ENCODE measurements at places on chromosomes 6 and 20. TPM values are rescaled to one million over a fixed set of nuclear protein-coding genes. Genes with fewer than 3 reads are reported as not detected.

GRCh38 chr6:139628270-139628669 is 253.8 kb upstream of the CITED2 start:
- no peak for DNase-seq

- no peak for DNase-seq
Measured at GRCh38 chr6:116019428-116019827, 41.3 kb downstream of the FRK start.

The CPXM1 gene
- total RNA-seq, result 0.71 TPM

The TMEM217 gene
- total RNA-seq, result 6.6 TPM

- DNase-seq, result no peak
Measured at GRCh38 chr20:17128206-17128605, 98.6 kb upstream of the PCSK2 start.

The ELOVL5 gene
- total RNA-seq, result 124 TPM

DNA sequence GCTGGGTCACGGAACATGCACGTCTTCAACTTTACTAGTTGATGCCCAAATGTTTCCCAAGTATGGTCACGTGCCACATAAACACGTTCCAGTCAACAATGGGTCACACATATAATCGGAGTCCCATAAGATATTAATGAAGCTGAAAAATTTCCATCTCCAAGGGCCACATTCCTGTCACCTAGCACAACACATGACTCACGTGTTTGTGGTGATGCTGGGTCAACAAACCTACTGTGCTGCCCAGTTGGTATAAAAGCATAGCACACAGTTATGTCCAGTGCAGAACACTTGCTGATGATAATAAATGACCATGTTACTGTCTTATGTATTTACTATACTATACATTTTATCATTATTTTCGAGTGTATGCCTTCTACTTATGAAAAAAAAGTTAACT is 68.0 kb upstream of the INSM1 start:
- no peak for DNase-seq

The F13A1 gene
- 0.42 TPM for total RNA-seq

The KCNK5 gene
- total RNA-seq, result 27.6 TPM

GRCh38 chr6:109069746-109070145 is 24.9 kb downstream of the SESN1 start:
- DNase-seq, result no peak

GRCh38 chr6:119501798-119502483 is 152.4 kb upstream of the MAN1A1 start:
- DNase-seq, result no peak

GRCh38 chr6:22279427-22279826 is 17.4 kb downstream of the PRL start:
- no peak for DNase-seq

- DNase-seq, result no peak
Measured at GRCh38 chr6:148629181-148629580, 117.6 kb upstream of the UST start.

DNA sequence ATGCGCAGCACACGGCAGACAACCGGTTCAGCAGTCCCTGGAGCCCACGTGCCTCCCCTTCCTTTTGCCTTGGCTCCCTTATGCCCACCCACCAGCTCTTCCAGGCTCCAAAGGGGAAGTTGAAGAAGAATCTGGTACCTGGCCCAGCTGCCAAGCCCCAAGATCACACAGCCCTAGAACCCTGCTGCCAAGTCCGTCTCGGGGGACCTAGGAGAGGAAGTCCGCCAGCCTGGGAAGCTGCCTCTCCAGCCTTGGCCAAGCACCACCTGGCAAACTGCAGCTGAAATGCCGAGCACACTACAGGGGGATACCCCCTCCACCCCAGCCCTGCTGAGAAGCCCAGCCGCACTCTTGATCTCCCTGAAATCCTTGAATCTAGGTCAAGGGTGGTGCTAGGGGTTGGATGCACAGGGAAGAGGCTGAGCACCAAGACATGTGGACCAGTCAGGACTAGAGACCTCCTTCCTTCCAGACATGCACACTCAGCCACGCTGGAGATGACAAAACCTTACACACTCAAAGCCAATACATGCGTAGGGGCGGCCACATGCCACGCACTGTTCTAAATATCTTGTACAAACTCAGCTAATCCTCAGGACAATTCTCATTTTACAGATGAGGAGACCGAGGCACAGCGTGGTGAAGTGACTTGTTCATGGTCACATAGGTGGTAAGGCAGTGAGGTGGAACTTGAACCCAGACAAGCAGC is 124.1 kb downstream of the PREX1 start:
- no peak for DNase-seq

- no peak for DNase-seq
Measured at GRCh38 chr20:13180986-13181889, 39.8 kb upstream of the ISM1 start.

DNA sequence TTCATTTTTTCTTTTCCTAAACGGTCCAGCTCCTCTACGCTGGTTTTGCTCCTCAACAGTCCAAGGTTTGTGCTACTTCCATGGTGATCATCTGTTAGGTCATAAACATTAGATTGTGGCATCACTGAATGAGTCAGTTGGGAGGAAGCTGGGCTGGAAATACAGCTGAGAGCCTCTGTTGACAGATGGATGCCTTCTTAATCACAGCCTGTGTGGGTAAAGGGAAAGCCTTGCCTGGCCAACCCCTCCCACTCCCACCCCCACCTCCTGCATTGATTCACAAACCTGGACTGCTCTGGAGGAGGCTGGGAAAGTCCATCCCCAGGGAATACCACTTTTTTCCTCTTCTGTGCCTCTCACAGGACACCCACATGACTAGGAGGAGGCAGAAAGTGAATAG is 180.6 kb upstream of the CCN2 start:
- no peak for DNase-seq

The VSTM2L gene
- total RNA-seq, result not detected
